ENCODE measurements at places on chromosomes 16 and 17.

GRCh38 chr17:82036634-82037091, 834 bp downstream of the DCXR start:
- no peak for DNase-seq

DNA sequence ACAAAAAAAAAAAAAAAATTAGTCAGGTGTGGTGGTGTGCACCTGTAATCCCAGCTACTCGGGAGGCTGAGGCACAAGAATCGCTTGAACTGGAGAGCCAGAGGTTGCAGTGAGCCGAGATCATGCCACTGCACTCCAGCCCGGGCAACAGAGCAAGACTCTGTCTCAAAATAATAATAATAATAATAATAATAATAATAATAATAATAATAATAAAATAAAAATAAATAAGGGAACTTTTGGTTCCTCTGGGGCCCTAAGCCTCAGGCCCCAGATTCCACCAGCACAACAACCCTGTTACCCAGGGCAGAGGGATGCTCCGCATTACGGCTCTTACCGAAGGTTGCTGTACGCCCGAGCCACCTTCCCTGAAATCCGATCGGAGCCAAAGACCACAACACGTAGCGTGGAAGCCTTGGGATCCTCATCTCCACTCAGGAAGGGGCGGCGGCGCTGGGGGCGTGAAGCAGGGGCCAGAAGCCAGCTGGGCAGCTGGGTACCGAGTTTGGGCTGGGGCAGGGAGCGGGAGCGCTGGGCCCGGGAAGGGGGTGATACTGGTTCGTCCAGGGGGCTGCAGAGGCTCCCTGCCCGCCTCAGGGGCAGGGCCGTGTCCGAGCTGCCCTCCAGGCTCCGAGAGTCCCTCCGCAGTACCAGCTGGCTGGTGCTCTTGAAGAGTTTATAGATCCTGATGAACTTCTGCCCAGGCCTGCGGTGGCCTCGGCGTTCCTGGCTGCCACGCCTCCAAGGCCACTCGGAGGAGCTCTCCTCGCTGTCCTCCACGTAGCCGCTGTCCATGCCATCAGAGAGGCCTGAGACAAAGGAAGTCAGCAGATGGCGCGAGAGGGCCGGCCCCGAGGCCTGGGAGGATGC, 20.6 kb upstream of the PIK3R6 start:
- DNase-seq = no peak

- DNase-seq = no peak
Observed at GRCh38 chr16:82658796-82659195, 32.0 kb downstream of the CDH13 start.

DNA sequence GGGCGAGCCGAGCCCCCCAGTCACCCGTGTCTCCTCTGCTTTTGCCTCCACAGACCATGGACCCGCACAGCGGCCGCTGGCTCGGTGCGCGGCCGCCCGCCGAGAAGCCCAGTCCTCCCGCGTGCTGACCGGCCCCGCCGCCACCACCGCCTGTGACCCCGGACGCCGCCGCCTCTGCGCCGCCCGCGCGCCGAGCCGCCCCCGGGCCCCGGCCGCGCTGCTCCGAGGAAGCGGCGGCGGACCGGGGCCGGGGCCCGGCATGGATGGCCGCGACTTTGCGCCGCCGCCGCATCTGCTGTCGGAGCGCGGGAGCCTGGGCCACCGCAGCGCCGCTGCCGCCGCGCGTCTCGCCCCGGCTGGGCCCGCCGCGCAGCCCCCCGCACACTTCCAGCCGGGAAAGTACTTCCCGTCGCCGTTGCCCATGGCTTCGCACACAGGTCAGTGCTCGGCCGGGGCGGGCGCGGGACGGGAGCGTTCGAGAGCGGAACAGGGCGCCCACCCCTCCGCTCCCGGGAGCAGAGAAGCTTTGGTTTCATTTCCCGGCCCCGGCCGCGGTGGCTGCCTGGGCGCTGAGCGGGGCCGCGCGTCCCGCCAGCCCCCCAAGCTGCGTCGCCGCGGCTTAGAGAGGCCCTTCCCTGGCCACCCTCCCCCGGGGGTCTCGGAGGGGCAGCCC, 4.4 kb downstream of the BAHCC1 start:
- DNase-seq = no peak

GRCh38 chr16:14961405-14962186, 13.2 kb upstream of the PDXDC1 start:
- DNase-seq = no peak

GRCh38 chr17:77528516-77529327, 388.0 kb downstream of the SEC14L1 start:
- DNase-seq = no peak

DNA sequence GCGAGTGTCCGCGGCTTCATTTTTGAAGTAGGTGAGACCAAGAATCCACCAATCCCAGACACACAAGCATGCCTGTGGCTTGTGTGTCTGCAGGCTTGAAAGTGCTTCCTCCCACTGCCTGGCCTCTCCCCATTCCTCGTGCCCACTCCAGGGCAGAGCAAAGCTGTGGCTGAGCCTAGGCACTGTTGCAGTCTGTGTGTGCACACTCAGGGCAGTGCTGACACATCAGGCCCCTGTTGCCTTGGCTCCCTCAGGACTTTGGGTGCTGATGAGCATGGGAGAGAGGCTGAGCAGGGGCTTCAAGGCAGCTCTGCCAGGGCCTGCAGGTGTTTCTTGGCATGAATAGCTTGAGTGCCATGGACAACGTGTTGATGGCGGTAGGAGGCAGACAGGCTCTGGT, 776.7 kb downstream of the CDH11 start:
- DNase-seq = no peak
